Adrenal gland (tissue), 19 donors: ENCODE measurements at places on chromosomes 13 and 19.

DNA sequence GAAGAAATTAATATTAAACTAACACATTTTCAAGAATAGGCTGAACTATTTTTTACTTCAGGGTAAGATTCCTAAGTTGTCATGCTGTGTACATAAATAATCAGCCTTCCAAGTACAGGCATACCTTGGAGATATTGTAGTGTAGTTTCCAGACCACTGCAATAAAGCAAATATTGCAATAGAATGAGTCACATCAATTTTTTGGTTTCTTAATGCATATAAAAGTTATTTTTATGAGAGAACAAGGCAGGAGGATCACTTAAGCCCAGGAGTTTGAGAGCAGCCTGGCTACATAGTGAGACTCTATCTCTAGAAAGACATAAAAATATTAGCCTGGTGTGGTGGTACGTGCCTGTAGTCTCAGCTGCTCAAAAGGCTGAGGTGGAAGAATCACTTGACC lies 511.5 kb downstream of the UQCRFS1 start:
- DNase-seq = no peak

DNA sequence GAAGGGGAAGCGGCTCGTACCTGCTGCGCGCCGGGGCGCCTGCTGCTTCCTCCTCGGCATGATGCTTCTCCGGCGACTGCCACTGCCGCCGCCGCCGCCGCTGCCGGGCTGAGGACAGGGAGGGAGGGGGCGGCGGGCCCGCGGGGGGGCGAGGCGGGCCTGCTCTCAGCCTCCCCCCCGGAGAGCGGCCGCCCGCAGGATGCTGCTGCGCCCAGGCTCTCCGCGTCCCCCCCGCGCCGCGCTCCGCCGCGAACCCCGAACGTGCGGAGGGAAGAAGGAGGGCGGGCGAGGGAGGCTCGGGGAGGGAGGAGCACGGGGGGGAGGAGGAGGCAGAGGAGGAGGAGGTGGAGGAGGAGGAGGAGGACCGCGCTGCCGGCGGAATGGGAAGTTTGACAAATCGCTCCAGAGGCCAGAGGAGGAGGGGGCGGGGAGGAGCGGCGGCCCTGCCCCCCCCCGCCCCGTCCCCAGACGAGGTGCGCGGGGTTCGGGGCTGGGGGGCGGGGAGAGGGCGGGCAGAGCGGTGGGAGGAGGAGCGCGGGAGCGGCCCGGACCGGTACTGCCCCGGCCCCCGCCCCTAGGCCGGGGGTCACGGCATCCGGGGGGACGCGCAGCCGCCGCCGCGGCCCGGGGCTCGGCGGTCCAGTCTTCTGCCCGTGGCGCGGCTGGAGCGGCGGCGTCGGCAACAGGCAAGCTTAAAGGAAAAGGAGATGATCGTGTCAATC lies at the start of gene TSHZ3:
TSS of gene TSHZ3 (minus strand) at position 277 of the 722 bp plus-strand sequence. CDS start at position 60, 217 bp downstream.
- peak; percentile 77 for DNase-seq

DNA sequence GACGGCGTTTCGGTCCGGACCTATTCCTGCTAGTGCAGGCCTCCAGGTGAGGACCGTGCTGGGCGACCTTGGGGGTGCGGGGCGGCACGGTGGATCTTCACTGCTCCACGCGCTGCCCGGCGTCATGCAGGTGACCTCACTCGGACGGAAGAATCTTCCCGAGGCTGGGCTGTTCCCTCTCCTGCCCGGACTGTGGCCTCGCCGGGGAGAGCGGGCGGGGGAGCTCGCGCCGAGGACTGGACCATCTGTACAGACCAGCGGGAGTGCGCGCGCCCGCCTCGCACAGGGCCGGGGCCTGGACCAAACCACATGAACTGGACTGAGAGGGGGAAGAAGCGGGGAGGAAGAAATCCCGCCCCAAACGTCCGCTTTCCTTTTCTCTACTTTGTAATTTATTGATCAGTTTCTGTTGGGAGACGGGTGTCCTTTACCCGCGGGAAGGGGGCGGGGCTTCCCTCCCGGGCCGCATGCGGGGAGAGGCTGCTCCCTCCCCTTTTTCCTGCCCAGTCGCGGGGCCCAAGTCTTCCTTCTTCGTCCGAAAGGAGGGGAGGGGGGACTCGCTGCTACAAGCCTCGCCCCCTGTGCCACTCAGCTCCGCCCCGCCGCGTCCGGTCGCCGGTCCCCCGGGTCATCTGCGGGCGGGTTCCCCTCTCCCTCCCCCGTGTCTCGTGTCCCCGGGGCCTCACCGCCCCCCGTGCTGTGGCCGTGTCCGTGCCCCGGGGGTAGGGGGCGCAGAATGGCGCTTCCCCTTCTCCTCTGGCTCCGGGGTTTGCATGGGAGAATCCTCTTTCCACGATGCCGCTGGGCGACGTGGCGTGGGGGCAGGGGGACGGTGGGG lies 4.9 kb downstream of the HRC start:
- DNase-seq = peak; percentile 90

DNA sequence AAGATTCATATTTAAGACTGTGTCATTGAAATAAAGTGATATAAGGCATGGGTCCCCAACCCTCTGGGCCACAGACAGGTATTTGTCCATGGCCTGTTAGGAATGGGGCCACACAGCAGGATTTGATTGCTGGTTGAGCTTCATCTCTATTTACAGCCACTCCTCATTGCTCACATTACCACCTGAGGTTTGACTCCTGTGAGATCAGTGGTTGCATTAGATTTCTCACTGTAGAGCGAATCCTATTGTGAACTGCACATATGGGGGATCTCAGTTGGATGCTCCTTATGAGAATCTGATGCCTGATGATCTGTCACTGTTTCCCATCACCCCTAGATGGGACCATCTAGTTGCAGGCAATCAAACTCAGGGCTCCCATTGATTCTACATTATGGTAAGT lies 132.1 kb downstream of the PCDH17 start:
- no peak for DNase-seq

DNA sequence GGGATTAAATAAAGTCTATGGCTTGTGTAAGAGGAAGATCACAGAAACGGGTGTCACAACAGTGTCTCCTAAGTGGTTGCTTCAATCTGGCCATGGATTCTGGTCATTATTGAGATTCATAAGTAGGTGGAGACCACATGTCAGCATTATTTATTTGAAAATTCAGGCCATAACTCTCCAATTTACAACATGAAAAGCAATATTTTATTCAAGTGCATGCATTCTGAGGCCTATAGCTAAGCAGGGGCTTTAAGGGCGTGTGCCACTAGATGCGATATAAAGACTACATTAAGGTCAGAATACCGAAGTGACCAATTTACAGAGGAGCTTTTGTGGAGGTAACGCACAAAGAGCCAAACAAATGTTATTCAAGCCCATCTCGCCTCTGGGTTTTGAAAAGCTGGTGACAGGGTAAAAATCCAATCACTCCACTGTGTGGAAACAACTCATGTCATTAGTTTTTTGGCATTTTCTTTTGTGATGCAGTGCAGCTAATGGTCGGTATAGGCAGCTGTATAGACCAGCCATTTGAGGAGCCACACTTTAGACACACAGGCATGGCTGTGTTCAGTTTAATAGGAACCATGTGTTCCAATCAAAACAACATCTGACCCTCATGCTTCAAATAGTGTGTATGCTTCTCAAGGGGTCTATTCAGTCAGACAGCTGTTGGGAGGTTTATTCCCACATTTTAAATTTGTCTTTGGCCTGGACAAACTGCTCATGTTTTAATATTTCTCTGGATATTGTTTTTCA lies 123.7 kb downstream of the KL start:
- no peak for DNase-seq

DNA sequence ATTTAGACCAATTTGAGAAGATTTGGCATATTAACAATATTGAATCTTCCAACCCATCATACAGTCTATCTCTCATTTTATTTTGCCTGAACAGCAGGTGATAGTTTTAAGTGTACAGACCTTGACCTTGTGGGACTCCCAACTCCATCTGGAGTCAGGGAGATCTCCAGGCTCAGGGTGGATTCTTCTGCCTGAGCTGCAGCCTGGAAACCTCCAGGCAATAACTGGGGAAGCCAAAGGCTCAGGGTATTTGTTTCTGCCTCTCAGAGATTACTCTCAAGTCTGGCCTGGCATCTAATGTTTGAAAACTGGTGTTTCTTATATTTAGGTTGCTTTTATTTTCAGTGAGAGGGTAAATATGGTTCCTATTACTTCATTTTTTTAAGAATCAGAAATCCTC lies 102.1 kb upstream of the C1QTNF9B start:
- DNase-seq = no peak

DNA sequence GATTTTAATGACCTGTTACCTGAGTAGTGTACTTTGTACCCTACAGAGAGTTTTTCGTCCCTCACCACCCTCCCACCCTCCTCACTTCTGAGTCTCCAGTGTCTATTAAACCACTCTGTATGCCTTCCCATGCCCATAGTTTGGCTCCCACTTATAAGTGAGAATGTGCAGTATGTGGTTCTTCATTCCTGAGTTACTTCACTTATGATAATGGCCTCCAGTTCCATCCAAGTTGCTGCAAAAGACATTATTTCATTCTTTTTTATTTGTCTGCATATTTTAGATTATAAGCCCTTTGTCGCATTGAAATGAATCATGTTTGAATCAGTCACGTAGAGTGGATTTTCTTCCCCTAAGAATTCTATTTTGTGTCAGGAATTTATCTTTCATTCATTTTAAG lies 12.2 kb upstream of the HTR2A start:
- no peak for DNase-seq

GRCh38 chr13:22278336-22278929 lies 607.6 kb downstream of the FGF9 start:
- peak; percentile 83 for DNase-seq

DNA sequence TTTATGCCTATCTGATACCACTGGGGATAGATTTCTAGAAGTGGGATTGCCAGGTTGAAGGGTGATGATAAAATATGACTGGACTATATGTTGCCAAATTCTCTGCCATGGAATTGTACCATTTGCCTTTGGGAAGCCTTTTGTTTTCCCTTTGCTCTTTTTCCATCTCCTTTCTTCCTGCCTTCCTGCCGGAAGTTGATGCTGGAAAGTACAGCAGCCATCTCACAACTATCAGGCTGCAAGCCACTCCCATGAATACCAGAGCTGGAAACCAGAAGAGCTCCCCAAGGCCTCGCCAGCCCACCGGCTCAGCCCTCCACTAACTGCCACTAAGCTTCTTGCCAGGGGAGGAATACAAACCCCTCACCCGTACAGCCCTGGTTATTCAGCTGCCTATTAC lies 29.7 kb downstream of the ZIC5 start:
- no peak for DNase-seq

- DNase-seq = no peak
Measured at GRCh38 chr13:31790992-31791391, 51.7 kb downstream of the RXFP2 start.

DNA sequence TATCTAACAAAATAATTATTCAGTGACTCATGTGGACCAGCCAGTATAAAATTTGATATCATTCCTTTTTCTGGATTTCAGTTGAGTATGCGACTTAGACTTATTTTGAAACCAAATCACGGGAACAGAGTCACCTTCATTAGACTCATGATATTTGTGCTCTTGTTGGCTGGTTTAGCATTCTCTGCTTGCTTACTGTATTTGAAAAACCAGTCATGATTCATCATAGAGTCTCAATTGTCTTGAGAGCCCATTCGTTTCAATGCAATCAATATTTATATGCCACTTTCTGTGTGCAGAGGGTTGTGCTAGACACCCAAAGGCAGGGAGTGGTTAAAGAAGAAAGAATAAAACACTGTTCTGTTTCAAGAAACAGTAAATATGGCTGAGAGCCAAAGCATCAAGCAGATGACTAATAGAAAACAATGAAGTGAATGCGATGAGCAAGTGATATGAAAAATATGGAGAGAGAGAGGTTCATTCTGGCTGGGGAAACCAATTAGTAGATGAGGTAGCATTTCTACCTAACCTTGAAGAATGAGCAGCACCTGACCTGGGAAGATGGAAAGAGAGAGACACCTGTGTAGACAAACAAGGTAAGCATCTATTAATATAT lies 99.6 kb upstream of the MBNL2 start:
- DNase-seq = no peak

DNA sequence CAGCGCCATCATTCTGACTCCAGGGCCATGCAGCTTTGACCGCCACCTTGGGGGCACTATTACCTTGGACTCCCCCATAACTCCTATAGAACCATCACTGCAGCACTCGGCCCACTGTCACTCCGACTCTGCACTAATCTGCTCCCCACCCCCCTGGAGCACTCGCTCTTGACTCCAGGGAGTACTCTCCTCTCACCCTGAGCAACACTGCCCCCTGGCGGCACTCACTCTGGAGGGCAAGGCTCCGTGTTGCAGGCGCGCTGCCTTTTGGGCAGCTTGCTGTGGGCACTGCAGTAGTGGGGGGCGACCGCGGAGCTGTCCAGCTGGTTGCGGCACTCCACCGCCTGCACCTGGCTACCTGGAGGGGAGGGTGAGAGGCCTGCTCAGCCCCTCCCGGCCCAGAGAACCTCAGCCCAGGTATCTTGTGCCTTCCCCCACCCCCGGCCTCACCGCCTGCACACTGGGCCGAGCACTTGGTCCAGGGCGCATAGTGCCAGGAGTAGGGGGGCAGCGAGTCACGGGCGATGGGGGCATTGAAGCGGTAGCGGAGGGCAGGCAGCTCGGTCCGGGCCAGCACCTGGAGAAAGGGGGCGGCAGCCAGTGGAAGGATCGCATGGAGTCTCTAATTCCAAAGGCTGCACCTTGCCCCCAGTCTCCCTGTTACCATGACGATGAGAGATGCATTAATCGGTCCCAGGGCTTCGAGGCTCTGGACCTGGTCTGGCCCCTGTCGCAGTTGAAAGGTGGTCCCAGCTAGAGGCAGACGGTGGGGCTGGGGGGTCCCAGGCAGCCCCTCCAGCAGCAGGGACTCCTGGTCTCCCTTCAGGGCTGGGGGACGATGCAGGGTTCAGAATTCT lies 8.9 kb upstream of the MYO1F start:
- no peak for DNase-seq

GRCh38 chr19:55161571-55162322 lies 4.2 kb upstream of the TNNI3 start:
- no peak for DNase-seq

DNA sequence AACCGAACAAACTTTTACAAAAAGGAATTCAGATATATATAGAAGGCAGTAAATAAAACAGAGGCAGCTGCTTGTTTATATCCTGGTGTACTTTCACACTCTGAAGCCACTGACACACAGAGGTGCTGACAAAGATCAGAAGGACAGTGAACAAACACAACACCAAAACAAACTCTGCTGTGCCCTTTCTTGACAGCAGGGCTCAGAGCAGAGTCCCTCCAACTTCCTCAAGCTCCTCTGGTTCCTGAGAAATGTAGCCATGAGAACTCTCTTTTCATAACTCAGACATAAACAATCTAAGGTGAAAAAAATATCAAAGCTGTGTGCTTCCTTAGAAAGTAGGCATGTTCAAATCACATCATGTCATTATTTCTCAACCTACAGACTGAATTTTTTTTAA lies 1052.8 kb upstream of the SPRY2 start:
- DNase-seq = no peak
